Neural crest cell (in vitro differentiated cells): ENCODE measurements at places on chromosomes 7 and 10. TPM values are rescaled to one million over a fixed set of nuclear protein-coding genes. Genes with fewer than 3 reads are reported as not detected.

DNA sequence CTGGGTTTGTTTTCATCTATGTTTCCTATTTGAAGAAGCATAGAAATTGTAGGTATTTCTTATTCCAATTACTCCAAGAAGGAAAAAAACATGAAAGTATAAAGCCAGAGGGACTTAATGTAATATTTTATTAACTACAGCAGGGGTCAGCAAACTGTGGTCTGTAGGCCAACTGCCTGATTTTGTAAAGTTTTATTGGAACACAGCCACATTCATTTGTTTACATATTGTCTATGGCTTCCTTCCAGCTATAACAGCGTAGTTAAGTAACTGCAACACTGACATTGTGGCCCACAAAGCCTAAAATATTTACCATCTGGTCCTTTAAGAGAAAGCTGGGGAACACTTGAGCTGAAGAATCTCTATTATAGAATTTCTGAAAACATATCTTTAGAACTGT lies 306.2 kb downstream of the BICC1 start:
- H3K36me3 ChIP-seq, result no peaks in the 10 kb centered on the region
- H3K27ac ChIP-seq, result no peak overlapping the region
- H3K4me1 ChIP-seq, result peaks cover 36% of the 10 kb centered on the region
- no peak for DNase-seq

Gene NAT16
- 0.70 and 1.7 TPM in 2 replicates for total RNA-seq

GRCh38 chr7:32293833-32294232 lies 196.3 kb downstream of the LSM5 start:
- H3K36me3 ChIP-seq, result no peaks in the 10 kb centered on the region
- peaks cover 46% of the 10 kb centered on the region for H3K27me3 ChIP-seq
- H3K4me3 ChIP-seq, result no peak overlapping the region
- peaks cover 11% of the 10 kb centered on the region for H3K4me1 ChIP-seq
- H3K27ac ChIP-seq, result no peak overlapping the region

GRCh38 chr10:111243126-111243525 lies 166.3 kb downstream of the ADRA2A start:
- no peak for DNase-seq
- H3K4me1 ChIP-seq, result peaks cover 10% of the 10 kb centered on the region
- H3K4me3 ChIP-seq, result no peak overlapping the region
- H3K36me3 ChIP-seq, result no peaks in the 10 kb centered on the region

DNA sequence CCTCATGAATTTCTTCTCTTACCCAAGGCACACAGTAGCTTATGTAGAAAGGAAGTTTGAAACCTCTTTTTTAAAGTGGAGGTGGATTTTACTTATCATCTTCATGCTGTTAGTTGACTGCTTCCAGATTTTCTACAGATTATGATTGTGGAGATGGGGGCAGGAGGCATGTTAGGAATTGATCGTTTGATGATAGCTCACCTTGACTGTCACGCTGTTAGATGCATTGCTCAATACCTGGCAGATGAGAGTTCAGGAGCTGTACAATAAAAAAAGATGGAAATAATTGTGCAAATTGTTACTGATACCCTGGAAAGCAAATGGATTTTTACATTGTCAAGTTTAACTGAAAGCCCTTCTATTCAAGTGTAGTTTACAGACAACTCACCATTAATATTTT lies 340.3 kb downstream of the PLXDC2 start:
- H3K4me1 ChIP-seq, result peaks cover 27% of the 10 kb centered on the region
- H3K27me3 ChIP-seq, result no peaks in the 10 kb centered on the region
- DNase-seq, result no peak
- no peaks in the 10 kb centered on the region for H3K36me3 ChIP-seq

Gene DLX6
- total RNA-seq, result 0.26 and 0.32 TPM in 2 replicates

- H3K27me3 ChIP-seq, result no peaks in the 10 kb centered on the region
- no peaks in the 10 kb centered on the region for H3K36me3 ChIP-seq
- DNase-seq, result no peak
- no peaks in the 10 kb centered on the region for H3K4me1 ChIP-seq
- no peak overlapping the region for H3K27ac ChIP-seq
These were observed 72.6 kb downstream of the JAZF1 start for GRCh38 chr7:28107960-28108359.

- no peak for DNase-seq
- H3K27me3 ChIP-seq, result peaks cover 15% of the 10 kb centered on the region
These were observed 199.1 kb upstream of the PRKCQ start for GRCh38 chr10:6778992-6779701.

Gene BLVRA
- total RNA-seq, result 31.3 and 31.6 TPM in 2 replicates

DNA sequence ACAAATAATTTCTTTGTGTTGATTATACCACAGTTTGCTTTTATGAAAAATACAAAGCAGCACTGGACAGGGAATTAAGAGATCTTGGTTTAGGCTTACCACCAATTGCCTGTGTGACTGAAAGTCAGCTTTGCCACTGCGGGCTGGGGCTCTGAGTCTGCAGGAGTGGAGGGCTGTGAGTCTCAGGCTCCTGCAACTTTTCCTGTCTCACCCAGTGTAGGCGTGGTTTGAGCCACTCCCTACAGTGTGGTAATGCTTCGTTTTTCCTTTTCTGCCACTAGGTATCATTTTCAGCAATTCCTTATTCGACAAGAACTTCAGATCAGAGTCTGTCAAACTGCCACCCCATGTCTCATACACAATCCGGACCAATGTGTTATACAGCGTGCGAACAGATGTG lies 180.6 kb downstream of the ABCA13 start:
- H3K4me1 ChIP-seq, result no peaks in the 10 kb centered on the region
- no peaks in the 10 kb centered on the region for H3K27me3 ChIP-seq
- no peak overlapping the region for H3K27ac ChIP-seq
- H3K4me3 ChIP-seq, result no peak overlapping the region
- H3K36me3 ChIP-seq, result no peaks in the 10 kb centered on the region
- no peak for DNase-seq

GRCh38 chr10:348456-348855 lies 213.2 kb downstream of the ZMYND11 start:
- H3K36me3 ChIP-seq, result peaks cover 34% of the 10 kb centered on the region
- DNase-seq, result no peak
- H3K27me3 ChIP-seq, result no peaks in the 10 kb centered on the region
- H3K4me3 ChIP-seq, result no peak overlapping the region
- H3K4me1 ChIP-seq, result no peaks in the 10 kb centered on the region

Gene WDR37
- total RNA-seq, result 19.3 and 19.5 TPM in 2 replicates

Gene GJD4
- total RNA-seq, result not detected in 2 replicates

DNA sequence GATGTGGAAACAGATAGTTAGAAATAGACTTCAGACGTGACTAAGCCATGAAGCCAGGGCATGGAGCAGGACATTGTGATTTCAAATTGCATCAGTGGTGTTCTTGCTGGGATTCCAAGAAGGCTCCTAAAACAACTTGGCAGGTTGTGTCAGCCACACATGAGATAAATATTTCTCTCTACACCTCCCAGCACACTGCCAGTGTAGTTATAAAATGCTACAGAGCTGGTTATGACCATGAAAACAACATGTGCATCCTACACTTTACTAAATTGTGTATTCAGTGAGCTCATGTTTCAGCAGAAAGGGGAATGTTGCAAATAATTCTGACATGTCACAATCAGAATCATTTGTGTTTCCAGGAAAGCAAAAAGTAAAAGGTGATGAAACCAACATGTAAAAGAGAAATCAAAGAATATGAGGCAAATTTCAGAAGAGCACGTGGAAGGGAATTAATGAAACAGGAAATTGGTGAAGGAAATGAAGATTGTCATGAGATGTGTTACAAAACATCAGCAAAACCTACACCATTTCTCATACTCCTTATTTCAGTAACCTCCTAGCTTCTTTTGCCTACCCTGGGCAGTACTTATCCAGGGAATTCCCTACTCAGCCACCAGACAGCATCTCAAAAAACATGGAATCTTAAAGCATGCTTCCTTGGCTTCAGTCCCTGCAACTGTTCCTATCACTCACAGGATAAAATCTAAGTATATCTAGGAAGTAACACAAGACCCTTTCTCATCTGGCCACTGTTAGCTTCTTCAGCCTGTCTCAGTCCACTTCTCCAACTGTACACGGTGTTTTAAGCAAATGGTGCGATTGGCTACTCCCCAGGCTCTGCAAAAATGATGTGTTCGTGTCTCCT lies 5.8 kb upstream of the CYP3A7 start:
- peaks cover 5% of the 10 kb centered on the region for H3K36me3 ChIP-seq
- no peak overlapping the region for H3K27ac ChIP-seq
- no peak overlapping the region for H3K4me3 ChIP-seq
- no peaks in the 10 kb centered on the region for H3K4me1 ChIP-seq

Gene TMEM26
- total RNA-seq, result 0.05 and 0.23 TPM in 2 replicates

DNA sequence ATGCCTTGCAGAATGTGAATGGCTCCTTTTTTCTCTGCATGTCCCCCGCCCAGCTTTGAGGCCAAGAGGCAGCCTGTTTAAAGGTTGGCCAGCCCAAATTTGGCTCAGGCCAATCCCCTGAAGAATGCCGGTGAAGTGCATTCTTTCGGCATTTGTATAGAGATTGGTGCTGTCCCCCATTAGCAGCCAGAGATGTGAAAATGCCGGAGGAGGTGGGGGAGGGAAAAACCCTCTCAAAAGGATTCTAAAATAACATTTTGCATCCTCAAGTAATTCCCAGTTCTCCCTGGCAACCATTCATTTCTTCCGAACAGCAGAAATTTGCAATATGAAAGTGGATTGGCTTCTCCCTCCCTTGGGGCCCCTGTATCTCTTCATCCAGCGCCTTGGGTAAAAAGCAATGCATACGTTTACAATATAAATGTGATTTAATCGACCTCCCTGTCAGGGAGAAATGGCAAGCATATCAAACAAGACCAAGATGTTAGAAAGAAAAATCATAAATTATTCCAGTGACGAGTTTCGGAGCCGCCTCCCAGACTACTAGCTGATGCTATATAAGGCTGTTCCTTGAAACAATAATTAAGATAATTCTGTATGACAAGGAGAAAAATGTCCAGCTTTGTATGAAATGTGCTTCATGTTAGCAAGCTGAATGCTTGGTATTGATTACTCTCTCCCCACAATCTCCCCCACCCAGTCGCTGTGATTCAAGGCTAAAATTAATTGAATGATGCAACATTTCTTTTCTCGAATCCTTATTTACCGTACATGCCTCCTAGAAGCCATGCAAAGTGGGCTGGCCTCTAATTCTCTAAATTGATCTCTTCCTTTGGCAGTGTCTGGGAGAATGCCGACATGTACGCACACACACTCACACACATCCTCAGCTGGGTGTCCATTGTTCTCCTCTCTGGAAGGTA lies 323.7 kb downstream of the RPS24 start:
- peaks cover 46% of the 10 kb centered on the region for H3K4me1 ChIP-seq
- peak overlapping the region; percentile 28 for H3K4me3 ChIP-seq
- H3K27me3 ChIP-seq, result no peaks in the 10 kb centered on the region
- H3K36me3 ChIP-seq, result no peaks in the 10 kb centered on the region

DNA sequence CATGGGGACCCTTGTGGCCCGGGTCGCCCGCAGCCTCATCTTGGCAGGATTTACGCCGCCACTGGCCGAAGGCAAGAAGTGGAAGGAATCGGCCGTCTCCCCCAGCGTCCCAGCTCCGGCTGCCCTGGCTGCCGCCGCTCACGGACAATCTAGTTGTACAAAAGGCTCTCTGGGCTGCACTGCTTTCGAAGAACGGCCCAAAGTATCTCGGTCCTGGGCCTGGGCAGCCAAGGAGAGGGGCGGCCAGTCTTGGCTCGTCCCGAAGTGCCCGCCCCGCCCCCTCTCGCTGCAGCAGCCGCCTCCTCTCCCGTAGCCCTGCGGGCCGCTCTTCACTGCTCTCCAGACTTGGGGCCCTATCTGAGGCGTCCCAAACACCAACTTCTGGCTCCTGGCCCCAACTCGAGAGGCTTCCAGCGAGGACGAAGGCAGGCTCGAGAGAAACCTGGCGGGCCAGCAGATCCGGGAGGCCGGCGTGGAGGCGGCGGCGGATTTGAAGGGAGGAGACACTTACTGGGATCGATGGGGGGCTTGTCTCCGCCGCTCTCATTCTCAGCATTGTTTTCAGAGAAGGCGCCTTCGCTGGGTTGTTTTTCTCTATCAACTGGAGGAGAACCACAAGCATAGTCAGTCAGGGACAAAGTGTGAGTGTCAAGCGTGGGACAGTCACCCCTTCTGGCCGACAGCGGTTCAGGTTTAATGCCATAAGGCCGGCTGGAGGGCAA lies 809 bp downstream of the HOXA9 start:
- H3K4me3 ChIP-seq, result peak overlapping the region; percentile 79
- DNase-seq, result no peak
- H3K27me3 ChIP-seq, result peaks cover 95% of the 10 kb centered on the region
- peaks cover 10% of the 10 kb centered on the region for H3K4me1 ChIP-seq
- peaks cover 7% of the 10 kb centered on the region for H3K36me3 ChIP-seq

- no peaks in the 10 kb centered on the region for H3K27me3 ChIP-seq
- H3K27ac ChIP-seq, result no peak overlapping the region
- no peak for DNase-seq
- peaks cover 6% of the 10 kb centered on the region for H3K36me3 ChIP-seq
- H3K4me3 ChIP-seq, result no peak overlapping the region
These were observed 143.6 kb downstream of the CDK14 start for GRCh38 chr7:90739716-90740115.

- no peaks in the 10 kb centered on the region for H3K36me3 ChIP-seq
- H3K4me3 ChIP-seq, result no peak overlapping the region
- H3K4me1 ChIP-seq, result no peaks in the 10 kb centered on the region
- no peaks in the 10 kb centered on the region for H3K27me3 ChIP-seq
- no peak overlapping the region for H3K27ac ChIP-seq
These were observed 29.4 kb upstream of the ATOH7 start for GRCh38 chr10:68261132-68261856.

DNA sequence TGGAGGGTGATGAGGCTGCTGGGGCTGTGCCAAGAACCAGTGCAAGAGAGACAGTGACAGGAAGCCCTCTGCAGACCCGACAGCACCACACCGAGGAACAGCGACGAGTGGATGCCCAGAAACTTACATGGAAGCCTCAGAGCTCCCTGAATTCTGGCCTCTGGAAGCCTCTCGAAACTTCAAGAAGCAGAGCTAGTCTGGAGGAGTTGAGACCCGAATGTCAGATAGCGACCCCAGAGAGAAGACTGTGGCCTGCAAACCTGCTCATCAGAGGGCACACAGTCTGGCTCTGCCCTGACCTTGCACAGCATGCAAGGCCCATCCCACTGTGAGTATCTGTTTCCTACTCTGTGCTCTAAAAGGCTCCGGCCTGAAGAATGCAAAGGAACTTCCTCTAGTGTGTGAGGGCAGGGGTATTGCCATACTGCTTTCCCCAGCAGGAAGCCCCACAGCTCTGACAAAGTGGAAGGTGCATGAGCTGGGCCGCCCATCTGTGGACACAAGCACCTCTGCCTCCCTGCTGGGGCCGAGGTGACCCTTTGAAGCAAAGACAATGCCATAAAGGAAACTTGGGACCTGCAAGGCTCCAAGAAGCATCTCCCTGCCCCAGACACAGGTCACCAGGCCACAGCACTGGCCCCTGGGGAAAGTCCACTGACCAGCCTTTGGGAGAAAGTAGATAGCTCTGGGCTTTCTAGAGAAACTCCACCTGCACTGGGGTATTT lies 10.5 kb upstream of the C10orf71 start:
- no peak overlapping the region for H3K4me3 ChIP-seq
- H3K27me3 ChIP-seq, result peaks cover 2% of the 10 kb centered on the region
- no peak for DNase-seq
- H3K36me3 ChIP-seq, result no peaks in the 10 kb centered on the region
- H3K4me1 ChIP-seq, result no peaks in the 10 kb centered on the region
- no peak overlapping the region for H3K27ac ChIP-seq

Gene OR6B1
- not detected in 2 replicates for total RNA-seq

GRCh38 chr10:96255549-96256333 lies 15.6 kb downstream of the BLNK start:
- no peaks in the 10 kb centered on the region for H3K36me3 ChIP-seq
- H3K27me3 ChIP-seq, result no peaks in the 10 kb centered on the region
- no peak for DNase-seq
- peaks cover 17% of the 10 kb centered on the region for H3K4me1 ChIP-seq
- no peak overlapping the region for H3K4me3 ChIP-seq

GRCh38 chr7:114670676-114671075 lies 251.2 kb upstream of the MDFIC start:
- H3K27ac ChIP-seq, result no peak overlapping the region
- no peak for DNase-seq
- no peaks in the 10 kb centered on the region for H3K36me3 ChIP-seq
